ENCODE measurements at places on chromosomes 5 and 9.

GRCh38 chr5:77369566-77369965 is 122.5 kb downstream of the WDR41 start:
- no peak for DNase-seq

DNA sequence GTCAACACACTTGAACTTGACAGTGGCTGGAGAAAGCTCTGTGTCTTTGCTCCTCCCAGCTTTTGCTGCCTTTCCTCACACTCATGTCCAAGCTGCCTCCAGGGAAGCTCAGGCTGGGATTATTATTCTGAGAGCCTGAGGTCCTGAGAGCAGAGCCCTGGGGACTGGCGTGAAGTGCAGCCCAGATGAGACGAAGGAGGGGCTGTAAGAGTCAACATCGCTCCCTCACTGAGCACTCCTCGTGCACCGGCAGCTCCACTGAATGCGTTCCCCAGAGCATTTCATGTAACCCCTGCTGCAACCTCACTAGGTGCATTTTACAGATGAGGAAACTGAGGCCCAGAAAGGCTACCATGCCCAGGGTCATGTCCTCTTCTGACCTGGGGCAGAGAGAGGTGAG is 63.5 kb upstream of the PHYKPL start:
- no peak for DNase-seq

- no peak for DNase-seq
Observed at GRCh38 chr5:35899800-35900199, 38.6 kb downstream of the CAPSL start.

- no peak for DNase-seq
Observed at GRCh38 chr9:107794259-107794658, 304.7 kb upstream of the KLF4 start.

- DNase-seq = no peak
Observed at GRCh38 chr5:143114481-143114880, 289.0 kb downstream of the NR3C1 start.

DNA sequence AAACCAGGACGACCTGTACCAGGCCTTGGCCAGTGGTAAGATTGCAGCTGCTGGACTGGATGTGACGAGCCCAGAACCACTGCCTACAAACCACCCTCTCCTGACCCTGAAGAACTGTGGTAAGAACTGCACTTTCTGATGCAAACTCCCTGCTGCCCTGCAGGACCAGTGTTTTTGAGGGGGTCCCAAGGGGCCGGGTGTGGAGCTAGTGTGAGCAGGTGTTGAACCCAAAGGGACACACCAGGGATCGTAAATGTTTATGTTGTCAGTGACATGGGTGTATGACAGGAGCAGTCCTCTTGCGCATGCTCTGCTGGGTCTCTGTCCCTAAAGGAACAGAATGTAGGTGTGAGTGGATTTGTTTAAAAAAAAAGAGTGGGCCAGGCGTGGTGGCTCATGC is 9.5 kb downstream of the GRHPR start:
- no peak for DNase-seq

DNA sequence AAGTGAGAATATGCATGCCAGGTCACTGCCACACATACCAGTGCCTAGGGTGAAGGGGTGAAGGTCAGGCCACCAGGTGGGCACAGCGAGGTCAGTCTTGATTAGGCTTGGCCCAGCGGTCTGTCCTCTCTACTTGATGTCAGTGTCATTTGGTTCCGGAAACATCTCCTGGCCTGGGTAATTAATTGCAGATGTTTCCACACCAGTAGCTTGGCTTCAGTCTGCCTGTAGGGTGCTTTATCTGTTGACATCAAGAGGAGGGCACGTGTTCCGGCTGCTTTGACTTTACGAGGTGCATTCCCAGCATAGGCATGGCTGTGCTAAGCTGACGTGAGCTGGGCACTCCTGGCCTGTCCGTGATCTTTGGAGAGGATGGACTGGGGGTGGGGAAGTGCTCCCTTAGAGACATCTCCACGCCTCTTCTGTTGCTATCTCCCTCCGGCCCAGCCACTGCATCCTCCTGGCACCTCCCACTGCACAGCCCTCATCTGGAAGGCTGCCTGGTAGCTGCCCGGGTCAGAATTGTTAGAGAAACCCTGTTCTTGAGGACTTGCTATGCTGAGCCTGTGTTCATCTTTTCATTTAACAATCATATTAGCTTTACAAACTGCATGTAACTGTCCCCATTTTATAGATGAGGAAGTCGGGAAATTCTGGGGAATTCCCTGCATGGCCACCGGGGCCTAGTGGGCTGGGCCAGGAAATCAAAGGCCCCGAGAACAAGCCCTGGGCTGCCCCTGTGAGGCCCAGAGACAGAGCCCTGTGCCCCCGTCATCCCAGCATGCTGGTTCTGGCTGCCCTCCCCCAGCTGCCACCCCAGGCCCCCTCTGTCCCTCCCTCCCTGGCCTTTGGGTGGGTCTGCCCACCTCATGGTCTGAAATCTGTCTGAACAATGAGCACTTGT is 29.1 kb downstream of the JADE2 start:
- DNase-seq = peak; percentile 42

DNA sequence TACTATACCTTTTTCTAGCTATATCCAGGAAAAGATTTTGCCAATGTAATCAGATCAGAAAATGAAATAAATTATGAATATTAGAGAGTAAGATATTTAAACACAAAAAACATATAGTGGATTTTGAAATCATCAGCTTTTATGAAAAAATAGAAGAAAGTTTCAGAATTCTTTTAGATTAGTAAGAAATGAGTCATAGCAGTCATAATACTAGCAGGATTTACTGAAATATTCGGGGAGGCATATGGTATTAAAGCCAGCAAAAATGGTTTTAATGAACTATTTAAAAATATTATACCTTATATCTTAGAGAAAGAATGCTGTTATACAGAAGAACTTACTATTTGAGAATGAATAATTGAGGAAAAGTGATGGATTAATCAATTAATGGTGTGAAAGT is 303.6 kb upstream of the NUDT12 start:
- no peak for DNase-seq

GRCh38 chr5:180007582-180007981 is 64.0 kb downstream of the RNF130 start:
- DNase-seq = no peak

- no peak for DNase-seq
Observed at GRCh38 chr5:175246889-175247520, 197.0 kb downstream of the DRD1 start.

GRCh38 chr9:134320868-134321471 is 5.3 kb upstream of the RXRA start:
- no peak for DNase-seq

GRCh38 chr9:1869843-1870242 is 145.3 kb upstream of the SMARCA2 start:
- peak; percentile 22 for DNase-seq

- no peak for DNase-seq
Observed at GRCh38 chr5:147332658-147333057, 97.8 kb downstream of the STK32A start.

- DNase-seq = no peak
Observed at GRCh38 chr9:89687188-89687587, 82.4 kb downstream of the GADD45G start.
